Activated T-cell treated with anti-CD3 and anti-CD28 coated beads for 4 hours (primary cell): ENCODE measurements at places on chromosomes 12 and 14.

DNA sequence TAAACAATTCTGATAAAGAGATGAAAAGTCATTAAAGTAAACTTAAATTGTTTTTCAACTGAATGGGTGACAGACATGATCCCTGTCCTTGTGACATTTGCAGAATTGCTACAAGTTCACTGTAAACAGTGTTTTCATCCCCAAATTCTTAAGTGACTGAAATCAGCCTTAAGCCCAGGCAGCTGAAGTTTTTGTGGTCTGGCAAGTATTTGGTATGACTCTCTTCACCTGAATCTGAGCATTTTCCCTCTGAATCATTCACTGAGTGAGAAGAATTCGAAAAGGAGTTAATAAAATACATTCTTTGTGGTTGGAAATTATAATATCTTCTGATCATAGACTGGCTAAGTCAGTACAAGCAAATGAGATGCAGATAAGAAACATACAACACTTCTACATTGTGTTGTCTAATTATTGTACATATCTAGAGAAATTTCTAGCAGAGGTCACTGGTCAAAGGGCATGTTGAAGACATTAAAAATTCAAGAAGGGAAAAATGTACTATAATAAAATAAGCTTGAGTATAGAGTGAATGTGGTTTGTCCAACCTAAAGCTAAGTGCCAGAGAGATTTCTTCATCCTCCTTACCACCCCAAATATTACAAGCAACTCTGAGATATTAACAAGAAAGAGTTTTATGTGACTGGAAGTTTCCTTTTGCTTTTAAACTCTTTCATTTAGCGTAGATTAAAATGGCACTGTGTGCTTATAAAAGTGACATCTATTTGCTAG is 177.8 kb upstream of the DIO2 start:
- no peak for DNase-seq

DNA sequence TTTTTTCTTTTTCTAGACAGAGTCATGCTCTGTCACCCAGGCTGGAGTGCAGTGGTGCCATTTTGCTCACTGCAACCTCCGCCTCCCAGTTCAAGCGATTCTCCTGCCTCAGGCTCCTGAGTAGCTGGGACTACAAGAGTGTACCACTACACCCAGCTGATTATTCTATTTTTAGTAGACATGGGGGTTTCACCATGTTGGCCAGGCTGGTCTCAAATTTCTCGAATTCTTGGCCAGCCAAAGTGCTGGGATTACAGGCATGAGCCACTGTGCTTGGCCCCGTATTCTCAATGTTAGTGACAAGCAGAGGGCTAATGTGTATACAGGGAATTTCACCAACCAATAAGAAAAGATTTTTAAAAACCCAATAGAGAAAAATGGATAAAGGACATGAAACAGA is 8.4 kb downstream of the PLBD2 start:
- no peak for DNase-seq

DNA sequence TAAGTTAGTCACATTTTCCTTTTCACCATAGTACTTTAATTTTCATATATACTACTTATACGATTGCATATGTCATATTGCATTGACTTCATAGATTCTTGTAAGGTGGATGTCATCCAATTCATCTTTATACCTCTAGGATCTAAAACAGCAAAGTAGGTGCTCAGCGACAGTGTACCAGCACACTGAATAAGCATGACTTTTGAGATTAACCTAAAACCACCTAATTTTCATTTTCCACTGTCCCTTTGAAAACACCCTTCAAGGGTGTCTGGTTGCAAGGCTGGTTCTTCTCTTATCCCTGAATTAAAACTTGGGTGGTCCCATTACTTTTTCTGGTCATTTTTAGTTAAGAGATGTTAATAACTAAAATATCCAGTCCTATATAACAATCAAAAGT is 4.4 kb downstream of the GPR19 start:
- no peak for DNase-seq

DNA sequence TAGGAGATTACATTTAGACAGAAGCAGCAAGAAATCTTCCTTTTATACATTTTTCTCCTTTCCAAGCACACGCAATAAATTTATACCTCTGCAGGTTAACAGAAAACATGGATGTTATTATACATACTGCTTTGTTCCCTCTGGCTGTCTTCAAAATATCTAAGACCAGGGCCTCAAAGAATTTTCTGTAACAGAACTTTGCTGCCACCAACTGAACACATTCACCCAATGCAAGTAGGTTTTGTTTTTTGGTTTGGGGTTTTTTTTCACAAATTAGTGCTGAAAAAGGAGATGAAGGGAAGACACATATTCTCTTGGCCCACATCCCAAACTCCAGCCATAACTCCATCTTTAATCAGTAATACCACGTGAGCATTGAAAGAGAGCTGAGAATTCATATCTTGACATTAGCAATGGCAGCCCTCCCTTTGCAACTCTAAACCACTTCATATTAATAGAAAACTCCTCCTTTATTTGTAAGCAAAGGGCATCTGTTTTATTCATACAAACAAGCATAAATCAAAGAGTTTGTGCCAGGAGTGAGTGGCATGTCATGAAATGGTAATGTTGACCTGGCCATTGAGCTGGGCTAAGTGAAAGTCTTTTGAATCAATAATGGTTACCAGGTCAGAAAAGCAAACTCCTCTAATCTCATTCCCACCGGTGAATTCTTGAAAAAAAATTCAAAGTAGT is 150.8 kb upstream of the FSCB start:
- DNase-seq = no peak

DNA sequence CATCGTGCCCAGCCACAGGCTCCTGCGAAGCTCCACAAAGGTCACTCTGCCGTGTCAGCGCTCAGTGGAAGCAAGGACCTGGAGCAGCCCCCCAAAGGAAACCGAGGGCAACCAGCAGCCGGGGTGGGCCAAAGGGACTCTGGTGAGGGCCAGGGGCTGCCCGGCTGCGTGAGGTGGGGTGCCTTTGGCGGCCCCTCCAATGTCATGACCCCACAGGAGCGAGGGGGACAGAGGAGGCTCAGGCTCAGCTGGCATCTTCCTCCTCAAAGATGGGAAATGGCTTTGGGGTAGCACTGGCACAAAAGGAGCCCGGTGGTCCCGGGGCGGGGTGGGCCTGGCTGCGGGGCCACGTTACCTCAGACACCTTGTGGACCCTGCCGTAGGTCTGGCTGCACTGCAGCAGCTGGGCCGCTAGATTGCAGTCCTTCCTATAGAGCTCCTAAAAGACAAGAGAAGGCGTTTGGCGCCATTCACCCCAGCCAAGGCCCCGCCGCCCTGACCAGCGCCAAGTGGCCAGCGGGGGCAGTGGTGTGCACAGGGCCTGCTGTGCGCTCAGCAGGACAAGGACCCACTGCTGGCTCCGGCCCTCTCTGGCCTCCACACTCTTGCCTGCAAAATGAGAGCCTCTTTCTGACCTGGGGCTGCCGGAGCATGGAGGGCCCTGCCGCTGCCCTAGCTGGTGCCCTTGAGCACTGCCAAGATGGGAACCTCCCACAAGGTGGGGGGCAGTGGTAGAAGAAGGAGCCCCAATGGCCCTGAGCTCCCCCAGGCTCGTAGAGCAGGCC is 46.9 kb downstream of the BEGAIN start:
- no peak for DNase-seq

- DNase-seq = no peak
Measured at GRCh38 chr12:66683073-66683472, 4.2 kb upstream of the GRIP1 start.

DNA sequence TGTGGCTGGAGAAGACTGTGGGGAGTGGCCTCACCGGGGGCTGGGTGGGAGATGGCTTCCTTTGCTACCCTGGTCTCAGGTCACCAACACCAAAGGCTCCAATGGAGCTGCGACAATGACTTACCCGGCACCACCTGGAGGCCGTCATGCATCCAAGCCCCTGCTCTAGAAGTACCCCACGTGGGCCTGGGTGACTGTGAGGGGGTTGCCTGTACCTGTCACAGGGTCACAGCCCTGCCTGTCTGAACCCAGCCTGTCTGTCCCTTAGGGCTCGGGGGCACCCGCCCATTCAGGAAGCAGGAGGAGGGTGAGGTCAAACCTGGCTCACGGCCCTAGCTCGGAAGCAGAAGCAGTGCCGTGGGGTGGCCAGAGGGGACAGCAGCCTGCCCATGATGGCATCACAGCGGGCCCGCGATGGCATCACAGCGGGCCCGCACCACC is 18.9 kb downstream of the ABCB9 start:
- DNase-seq = no peak

- peak; percentile 46 for DNase-seq
Measured at GRCh38 chr14:106308839-106309389, 782.5 kb downstream of the TMEM121 start.

GRCh38 chr12:107684029-107684795 is 1.4 kb upstream of the PWP1 start:
- DNase-seq = no peak

DNA sequence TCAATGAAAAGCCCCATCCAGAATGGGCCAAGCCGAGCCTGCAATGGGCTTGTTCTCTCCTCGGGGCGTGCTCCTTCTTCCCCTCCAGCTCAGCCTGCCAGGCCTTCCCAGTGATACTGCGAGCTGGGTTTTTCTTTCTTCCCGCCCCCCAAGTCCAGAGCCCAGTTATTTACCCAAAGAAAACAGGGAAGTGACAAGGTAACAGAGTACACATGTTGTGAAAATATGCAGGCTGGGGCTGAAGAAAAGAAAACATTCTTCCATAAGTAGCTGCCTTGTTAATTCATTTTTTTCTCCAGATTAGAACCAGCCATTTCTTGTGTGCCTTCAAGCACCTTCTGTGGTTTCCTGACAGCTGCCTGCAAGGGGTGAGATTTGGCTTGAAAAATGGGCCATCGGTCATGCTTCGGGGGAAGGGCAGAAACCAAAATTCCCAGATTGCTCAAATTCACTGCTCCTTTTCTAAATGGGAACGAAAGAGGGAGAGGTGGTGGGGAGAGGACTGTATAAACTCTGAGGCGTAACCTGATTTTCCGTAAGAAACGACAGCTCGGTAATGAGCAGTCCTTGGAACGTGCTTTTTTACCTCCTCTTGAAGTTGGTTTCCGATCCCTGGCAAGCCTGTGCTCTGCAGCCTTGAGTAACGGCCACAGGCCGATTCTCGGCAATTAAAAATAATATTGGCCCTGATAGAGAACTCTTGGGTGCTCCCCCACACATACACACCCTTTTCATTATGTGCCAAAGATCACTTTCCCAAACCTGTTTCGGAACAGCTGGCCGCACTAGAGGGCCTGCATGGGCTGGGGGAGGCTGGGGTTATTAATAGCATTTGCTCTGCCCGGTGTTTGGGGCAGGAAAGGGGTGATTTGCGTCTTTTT is 229.4 kb downstream of the ZFP36L1 start:
- no peak for DNase-seq

GRCh38 chr14:47269756-47270492 is 405.5 kb downstream of the MDGA2 start:
- DNase-seq = no peak

GRCh38 chr14:99035268-99035667 is 236.7 kb downstream of the BCL11B start:
- no peak for DNase-seq

- DNase-seq = no peak
Measured at GRCh38 chr14:103916636-103917262, 11.5 kb upstream of the TDRD9 start.

DNA sequence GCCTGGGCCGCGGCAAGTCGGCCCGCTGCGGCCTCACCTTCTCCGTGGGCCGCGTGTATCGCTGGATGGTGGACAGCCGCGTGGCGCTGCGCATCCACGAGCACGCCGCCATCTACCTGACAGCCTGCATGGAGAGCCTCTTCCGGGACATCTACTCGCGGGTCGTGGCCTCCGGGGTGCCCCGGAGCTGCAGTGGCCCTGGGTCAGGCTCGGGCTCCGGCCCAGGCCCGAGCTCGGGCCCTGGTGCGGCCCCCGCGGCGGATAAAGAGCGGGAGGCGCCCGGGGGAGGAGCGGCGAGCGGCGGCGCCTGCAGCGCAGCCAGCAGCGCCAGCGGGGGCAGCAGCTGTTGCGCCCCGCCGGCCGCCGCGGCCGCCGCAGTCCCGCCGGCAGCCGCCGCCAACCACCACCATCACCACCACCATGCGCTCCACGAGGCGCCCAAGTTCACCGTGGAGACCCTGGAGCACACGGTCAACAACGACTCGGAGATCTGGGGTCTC is 226.2 kb upstream of the CRY1 start:
- no peak for DNase-seq

DNA sequence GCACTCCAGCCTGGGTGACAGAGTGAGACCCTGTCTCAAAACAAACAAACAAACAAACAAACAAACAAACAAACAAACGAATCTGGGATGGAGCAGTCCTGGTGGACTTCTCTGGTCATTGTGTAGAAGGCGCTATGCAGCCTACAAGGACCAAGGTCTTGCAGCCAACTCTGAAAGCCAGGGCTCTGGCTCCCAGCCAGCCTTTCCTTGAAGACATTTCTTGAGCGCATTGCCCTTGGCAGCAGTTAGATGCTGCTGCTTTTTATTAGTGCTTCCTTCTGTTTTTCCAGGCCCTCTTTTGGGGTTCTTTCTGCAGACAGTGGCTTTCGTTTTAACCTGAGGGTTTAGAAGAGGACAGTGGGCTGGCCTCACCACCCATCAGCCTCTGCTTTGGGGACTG is 20.2 kb downstream of the CCDC177 start:
- DNase-seq = no peak

DNA sequence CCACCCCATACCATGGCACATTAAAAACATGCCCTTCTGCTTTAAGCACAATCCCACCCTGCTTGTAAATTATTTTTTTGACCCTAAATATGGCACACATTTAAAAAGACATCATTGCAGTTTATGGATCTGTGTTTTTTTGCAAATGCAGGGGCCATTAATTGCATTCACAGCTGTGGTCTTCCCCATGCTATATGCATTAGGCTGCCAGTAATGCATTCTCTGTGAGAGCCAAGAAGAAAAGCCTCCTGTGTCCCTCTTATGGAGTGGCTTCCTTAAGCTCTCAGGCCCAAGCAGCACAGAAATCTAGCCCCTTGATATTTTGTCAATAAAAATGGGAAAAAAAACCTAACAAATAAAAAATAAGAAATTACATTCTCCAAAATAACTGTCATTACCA is 20.4 kb upstream of the COCH start:
- DNase-seq = no peak

- no peak for DNase-seq
Measured at GRCh38 chr12:3624273-3624672, 128.6 kb downstream of the CRACR2A start.
